Posterior cingulate gyrus (tissue), 11 donors: ENCODE measurements at places on chromosomes 2 and 18.

DNA sequence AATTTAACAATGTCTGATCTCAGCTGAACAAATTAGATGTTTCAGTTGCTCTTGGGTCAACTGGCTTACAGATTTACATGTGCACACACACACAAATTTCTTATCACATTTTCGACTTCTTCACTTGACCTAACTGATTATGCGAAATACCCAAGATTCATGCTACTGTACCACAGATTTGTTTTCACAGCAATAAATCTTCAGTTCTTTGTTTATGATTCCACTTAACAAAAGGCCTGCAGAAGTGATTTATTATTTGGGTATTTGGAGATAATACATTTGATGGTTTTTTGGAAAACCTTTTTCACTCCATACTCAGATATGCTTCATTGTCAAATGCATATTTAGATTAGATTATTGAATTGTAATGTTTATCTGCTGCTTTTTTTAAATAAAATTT, 129.0 kb downstream of the GALNT1 start:
- no peak for DNase-seq

DNA sequence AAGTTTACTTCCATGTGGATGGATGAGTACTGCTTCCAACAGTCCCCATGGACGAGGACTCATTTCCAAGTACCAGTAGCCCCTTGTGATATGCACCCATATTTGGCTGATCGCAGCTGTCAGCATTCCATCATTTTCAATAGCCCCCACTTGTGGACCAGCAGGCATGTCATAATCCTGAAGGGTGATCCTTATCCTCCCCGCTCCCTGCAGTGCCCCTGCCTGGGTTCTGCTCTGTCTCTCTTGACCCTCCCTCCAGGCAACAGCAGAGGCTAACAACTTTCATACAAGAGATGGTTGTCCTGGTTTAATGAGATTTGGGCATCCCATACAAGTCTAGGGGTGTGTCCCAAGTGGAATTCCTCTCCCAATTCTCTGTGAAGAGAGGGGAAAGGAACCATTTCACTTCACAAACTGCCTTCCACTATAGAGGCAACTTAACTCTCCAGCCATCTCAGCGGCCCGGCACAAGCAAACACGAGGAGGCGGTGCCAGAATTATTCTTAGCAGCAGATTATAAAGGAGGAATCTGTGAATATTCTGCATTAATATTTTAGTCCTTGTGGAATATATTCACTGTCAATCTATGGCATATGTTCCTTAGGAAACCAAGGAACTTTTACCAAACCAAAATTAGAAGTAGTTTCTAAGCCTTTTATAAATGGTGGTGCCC, 110.7 kb downstream of the RTN4 start:
- DNase-seq, result no peak

GRCh38 chr2:83594241-83595120, 864.6 kb downstream of the SUCLG1 start:
- no peak for DNase-seq

- DNase-seq, result no peak
Measured at GRCh38 chr2:210210185-210210584, 15.1 kb downstream of the ACADL start.

DNA sequence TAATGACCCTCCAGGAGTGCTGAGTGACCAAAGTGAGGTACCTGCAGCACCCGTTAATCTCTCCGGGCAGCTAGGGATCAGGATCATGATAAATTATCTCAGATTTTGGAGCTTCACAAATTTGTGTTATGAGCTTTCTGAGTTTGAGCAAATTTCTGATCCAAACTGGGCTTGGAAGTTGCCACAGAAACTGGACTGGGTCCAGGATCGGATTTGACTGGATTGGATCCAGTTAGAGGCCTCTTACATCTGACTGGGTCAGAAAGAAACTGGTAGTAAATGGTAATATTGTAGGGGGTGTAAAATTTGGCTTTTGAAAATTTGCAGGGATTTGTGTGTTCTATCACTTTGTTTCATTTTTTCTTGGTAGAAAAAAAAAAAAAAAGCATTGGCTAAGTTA, 19.7 kb upstream of the CAPN13 start:
- DNase-seq, result no peak

DNA sequence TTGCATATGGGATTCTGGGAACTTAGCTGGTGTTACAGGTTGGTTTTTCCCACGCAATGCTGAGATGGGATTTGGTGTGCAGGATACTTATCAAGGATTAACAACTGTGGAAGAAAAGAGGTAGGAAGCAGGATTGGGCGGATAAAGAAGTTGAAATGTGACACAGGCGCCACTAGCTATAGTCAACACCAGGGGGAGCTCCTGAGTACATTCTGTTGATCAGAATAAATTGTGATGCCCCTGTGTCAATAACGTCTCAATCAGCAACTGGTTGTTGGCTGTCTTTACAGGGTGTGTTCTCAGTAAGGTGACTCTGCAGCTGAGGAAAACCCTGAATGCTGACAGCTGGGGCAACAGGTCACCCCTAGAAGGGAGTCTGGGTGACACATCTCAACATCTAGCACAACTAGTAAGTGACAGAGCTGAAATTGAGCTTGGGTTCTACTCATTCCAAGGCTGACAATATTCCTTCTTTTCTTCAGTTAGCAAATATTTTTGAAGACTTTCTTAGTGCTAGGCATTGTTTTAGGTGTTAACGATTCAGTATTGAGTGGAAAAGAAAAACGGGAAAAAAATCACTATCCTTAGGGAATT, 143.0 kb downstream of the ARL6IP6 start:
- no peak for DNase-seq

DNA sequence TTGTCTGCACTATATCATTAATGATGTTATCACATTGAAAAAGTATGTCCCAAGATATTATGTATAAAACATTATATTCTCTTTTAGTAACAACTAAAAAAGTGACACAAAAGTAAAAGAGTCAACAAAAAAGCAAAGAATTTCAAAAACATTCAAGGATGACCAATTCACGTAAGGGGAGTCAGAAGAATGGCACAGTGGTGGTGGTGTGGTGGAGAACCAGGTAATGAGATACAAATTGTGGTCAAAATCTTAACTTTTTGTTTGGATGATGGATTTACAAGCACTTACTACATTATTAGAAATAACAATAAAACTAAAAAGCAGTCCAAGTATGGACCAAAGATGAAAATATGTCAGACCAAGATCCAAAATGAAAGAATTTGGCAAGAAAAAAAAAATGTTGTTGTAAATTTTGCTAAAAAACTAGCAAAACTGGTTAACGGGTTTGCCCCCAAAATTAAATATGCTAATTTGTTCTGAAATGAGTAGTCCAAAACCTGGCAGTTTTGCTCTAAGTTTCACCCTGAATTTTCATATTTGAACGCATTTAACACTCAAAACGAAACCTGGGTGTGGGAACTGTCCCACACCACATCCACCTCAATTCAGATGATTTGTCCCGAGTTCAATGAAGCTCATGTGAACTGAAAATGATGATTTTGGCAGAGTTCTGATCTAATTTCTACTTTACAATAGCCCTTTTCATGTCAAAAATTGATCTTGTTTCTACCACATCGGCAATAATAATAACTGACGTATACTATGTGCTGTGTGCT, 135.8 kb downstream of the IKZF2 start:
- no peak for DNase-seq

DNA sequence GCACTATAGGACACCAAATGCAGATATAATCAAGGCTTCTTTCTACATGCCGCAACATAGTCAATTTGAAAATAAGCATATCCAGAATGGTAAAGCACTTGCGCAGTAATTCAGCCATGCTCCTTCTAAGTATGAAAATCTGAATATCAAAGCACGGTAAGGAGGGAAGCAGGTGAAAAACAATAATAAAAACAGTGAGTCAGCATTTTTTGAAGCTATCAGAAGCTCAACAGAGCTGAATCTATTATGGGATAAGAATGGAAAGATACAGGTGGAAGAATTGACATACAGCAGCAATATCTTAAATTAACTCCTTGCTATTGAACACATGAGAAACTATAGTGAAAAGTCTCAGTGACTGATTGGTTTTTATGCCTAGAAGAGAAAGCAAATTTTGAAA, 266.3 kb downstream of the NRXN1 start:
- DNase-seq, result no peak

DNA sequence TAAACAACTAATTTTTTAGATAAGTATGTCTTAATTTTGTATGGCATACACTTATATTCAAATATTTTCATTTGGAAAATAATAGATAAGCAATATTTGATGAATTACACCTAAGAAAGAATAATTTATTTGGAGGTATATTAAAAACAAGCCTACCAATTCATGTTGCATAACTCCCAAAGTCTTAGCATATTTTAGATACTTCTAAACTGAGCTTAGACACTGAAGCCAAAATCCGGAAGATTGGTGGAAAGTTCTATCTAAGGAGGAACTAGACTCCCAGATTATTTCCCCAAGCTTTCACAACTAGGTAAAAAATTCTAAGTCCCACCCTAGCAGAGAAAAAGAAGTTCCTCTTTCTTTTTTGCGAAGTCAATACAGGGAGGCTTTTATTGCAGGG, 221.0 kb upstream of the MMADHC start:
- no peak for DNase-seq

- DNase-seq, result no peak
Measured at GRCh38 chr2:132400169-132400900, 16.3 kb upstream of the GPR39 start.

DNA sequence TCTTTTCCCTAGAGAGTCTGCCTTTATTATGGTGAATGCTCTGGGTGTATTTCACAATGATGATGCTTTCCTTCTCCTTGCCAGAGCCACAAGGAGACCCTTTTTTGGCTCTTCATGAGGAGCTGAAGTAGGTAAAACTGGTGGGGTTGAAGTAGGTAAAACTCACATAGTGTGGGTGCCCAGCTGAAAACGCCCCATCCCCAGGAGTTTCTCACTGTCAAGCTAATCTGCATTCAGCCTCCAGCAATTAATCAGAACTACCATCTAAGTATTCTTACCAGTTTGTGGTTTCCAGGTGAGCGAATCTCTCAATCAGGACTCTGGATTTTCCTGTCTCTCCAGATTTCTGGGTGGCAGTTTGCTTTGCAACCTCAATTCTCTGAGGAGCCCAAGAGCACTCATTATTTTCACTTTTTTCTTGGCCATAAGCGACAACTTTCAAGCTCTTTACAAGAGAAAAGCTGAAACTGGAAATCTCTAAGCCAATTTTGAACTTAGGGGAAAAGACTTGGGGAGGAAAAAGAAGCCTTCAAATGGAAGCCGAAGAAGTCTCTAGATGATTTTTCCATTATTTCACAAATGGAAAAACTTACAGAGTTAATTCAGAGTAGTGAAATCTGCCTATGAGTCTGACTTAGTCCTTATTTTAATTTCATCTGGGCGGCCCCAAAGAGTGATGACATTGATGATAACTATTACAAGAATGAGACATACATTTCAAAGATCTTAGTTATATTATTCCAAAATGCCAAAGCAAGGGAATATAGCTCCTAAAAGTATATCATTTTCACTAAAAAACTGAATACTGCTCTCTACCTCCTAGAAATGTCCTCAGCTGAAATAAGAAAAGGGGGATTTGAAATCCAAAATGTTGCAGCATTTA, 121.4 kb upstream of the MAP3K20 start:
- DNase-seq, result no peak

GRCh38 chr2:134314681-134315368, 61.0 kb downstream of the MGAT5 start:
- DNase-seq, result no peak

- DNase-seq, result no peak
Measured at GRCh38 chr2:17470855-17471641, 47.2 kb downstream of the RAD51AP2 start.

- no peak for DNase-seq
Measured at GRCh38 chr2:110905217-110905616, 172.8 kb downstream of the ACOXL start.

DNA sequence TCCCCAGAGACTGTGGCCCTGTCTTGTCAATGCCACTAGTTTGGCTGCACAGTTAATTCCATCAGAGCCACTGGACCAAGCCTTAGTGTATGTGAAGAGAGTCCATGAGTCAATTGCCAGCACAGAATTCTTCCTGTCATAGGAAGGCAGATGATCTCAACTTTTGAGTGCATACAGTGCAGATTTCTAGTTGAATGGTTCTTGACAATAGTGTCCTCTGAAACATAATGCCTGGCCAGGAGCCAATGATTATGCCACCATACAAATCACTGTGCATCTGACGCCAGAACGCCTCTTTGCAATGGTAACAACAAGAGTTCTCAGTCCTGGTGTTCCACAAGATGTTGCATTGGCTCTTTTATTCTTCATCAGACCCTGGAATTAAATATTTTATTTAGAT, 7.1 kb downstream of the NEUROD1 start:
- DNase-seq, result no peak

DNA sequence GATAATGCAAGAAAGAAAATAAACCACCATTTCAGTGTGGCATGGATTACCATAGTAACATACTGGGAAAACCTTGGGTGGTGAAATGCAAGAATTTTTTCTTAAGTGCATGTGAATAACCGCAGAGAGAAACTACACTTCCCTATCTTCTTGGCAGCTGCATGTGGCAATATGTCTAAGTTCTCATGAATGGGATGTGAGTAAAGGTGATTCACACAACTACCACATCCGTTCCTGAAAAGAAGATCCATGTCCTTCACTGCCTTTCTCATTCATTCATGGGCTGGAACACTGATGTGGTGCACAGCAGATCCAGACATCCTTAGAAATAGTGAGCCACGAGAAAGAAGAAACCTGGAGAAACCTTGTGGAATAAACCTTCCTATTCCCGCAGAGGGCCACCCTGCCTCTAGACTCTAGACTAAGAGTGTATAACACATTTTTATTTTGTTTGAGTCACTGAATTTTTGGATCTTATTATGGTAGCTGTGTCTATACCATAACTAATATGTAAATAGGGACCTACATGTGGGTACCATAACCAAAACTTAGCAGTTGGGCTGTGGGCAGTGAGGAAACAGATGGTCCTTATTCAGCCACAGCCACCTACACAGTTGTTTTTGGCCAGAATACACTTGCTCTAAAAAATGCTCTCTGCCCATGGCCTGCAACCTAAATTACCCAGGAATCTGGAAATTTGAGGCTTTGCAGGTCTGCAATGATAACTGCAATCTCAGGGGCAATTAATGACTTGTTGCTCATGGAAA, 573.3 kb downstream of the LRP1B start:
- DNase-seq, result no peak

DNA sequence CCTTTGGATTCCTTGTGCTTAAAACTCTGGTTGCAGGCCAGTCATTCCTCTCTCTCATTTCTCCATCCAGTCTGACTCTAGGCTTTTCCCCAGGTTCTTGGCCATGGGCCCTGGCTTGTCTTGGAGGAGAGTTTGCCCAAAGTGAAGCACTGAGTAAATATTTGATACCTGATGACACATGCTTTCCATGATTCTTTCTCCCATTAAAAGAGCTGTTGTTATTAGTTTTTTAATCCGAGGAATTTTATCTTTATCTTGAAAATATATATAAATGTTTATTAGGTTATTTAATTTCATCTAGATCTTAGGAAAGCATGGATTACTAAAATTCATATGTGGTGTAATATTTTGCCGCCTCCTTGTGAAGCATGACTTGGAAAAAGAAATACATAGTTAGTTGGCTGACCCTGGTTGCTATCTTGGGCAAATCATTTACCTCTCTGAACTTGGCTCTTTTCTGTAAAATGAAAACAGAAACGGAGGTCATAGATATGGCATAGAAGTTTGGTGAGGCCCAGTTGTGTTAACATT, 650.1 kb downstream of the SLC4A3 start:
- DNase-seq, result no peak
